Brain pericyte (primary cell): ENCODE measurements at places on chromosomes 4 and X.

GRCh38 chr4:133152330-133152821 is 3.3 kb downstream of the PCDH10 start:
- no peak for DNase-seq

DNA sequence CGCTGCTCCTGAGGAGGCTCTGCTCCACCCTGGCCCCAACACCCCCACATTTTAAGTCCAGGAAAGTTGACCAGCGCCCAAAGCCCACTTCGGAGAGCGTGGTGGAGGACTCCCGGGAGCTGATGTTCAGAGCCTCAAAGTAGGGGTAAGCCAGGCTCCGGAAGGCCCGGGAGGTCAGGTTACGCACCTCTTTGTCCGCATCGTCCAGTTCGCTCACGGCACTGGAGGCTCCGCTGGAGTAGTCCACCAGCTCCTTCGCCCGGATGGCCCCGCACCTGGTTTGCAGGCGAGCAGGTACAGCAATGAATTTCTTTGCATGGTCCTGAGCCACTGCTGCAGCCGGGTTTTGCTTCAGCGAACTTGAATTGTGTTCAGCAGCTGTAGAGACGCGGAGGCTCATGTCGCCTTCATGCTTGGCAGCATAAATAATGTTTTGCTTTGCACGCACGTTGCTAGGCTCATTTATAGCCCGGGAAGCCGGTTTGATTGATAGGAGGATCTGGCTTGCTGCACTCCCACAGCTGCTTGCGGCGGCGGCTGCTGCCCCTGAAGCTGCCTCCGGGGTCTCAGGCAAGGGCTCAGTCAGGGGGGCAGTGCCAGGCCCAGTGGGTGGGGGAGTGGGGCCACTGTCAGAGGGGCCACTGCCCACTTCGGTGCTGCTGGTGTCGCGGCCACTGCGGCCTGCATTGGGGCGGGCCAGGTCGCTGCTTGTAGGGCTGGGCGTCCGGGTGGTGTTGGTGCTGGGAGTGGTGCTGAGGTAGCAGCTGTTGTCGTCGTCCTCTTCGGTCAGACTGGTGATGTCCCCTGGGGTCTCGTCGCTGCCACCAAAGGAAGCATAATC is 4.8 kb downstream of the C4orf54 start:
- no peak for DNase-seq

GRCh38 chrX:1453951-1454785 is 1.5 kb upstream of the ASMTL start:
- peak; percentile 26 for DNase-seq

DNA sequence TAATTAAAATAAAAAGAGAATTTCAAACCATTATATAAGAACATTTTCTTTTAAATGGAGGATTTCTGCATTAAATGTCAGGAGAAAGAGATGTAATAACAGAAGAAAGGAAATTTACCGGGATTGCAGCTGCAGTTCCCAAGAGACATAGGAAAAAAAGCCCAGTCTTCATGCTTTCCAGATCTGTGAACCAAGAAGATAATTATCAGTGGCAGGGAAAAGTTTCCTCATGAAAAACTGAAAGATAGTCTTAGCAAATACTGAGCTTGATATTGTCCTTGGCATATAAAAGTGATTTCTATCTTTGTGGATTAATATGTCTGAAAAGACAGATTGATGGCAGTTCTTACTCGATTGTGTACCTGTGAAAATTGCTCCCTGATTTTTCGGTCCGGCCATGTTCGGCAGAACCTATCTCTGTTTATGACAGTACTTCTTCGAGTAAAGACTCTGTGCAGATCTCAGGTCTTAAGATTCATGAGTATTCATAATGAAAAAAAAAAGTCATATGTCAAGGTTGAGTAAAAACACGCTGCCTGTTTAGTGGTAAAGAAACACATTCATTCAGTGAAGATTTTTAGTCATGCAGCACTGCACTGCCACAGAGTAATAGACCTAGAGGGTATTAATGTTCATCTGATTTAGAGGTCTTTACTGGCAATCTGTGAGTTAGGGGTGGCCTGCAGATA is 29.6 kb downstream of the SPARCL1 start:
- DNase-seq: no peak

- no peak for DNase-seq
These were observed 17.1 kb downstream of the VSIG4 start for GRCh38 chrX:66022632-66023384.

- DNase-seq: no peak
These were observed 2.2 kb upstream of the SLC38A5 start for GRCh38 chrX:48472225-48472624.

- DNase-seq: no peak
These were observed 528 bp upstream of the SNCA start for GRCh38 chr4:89837385-89837992.

DNA sequence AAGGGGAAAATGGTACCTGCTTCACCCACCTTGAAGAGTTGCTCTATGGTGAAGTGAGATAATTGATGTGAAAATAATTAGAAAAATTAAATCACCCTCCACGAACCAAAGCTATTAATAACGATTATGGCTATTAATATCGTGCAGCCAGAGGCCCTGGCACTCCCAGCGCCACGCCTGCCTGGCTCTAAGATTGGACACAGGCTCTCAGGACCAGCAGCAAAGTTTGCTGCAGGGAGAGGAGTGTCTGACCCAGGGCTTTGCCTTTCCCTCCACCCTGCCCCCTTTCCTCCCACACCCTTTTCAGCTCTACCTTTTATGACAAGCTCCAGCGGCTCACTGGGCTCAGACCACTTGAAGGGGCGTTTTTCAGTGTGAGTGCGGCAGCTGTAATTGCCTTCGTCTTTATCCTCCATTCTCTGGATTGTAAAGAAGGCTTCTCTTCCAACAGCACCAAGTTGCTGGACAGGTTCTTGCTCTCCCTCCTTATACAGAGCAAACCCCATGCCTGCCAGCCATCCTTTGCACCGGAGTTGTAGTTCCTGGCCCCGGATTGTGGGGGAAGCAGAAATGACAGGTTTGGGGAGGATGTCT is 11.5 kb downstream of the IGSF1 start:
- DNase-seq: no peak

GRCh38 chr4:932713-933070 is 432 bp downstream of the TMEM175 start:
- no peak for DNase-seq

- DNase-seq: no peak
These were observed 4.3 kb upstream of the HAUS7 start for GRCh38 chrX:153474718-153475117.

- DNase-seq: no peak
These were observed 45.9 kb downstream of the ABLIM2 start for GRCh38 chr4:8112672-8113071.

- DNase-seq: no peak
These were observed 156.3 kb downstream of the TMEM164 start for GRCh38 chrX:110159235-110159634.

GRCh38 chr4:86338989-86339388 is 20.9 kb downstream of the MAPK10 start:
- DNase-seq: peak; percentile 60

GRCh38 chr4:177304094-177304493 is 5.6 kb upstream of the NEIL3 start:
- no peak for DNase-seq

- DNase-seq: no peak
These were observed 16.8 kb downstream of the CNOT6L start for GRCh38 chr4:77802402-77802801.

- no peak for DNase-seq
These were observed 4.5 kb downstream of the DDX60L start for GRCh38 chr4:168475745-168476144.

- no peak for DNase-seq
These were observed 62.0 kb downstream of the ASMT start for GRCh38 chrX:1676866-1677265.

GRCh38 chr4:126957556-126957955 is 675.2 kb upstream of the INTU start:
- DNase-seq: no peak

GRCh38 chr4:94357624-94358023 is 15.0 kb upstream of the HPGDS start:
- DNase-seq: no peak

DNA sequence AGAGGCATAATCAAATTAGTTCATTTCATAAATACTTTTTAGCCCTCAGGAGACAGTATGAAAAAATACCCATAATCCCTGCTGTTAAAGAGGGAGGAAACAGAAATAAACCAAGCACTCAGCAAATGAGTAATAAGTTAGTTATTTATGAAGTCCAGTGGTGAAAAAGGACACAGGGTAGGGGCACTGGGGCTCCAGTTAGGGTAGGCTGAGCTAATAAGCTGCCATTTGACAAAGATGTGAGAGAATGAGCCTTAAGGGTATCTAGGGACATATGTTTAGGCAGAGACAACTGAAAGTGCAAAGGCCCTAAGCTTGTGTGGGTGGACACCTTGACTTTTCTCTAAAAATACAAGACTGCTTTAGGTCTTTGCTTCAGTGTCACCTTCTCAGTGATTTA is 94.4 kb downstream of the IL15 start:
- DNase-seq: no peak

- no peak for DNase-seq
These were observed 177.4 kb downstream of the DCHS2 start for GRCh38 chr4:154314248-154314647.

DNA sequence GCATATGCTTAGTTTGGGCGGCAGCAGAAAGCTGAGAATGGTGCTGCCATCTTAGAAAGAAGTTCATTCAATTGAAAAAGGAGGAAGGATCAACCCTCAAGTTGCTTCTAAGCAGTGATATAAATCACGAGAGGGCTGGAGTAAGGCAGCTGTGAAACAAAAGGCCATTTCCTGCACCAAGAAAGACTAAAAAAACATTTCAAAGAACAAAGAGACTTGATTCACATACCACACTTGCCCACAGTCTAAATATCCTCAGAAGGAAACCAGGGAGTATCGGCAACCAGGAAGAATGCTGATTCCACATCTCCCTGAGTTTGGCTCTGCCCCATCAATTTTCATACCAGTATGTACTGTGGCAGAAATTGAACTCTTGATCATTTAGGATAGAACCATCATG is 240.1 kb downstream of the OPHN1 start:
- no peak for DNase-seq

DNA sequence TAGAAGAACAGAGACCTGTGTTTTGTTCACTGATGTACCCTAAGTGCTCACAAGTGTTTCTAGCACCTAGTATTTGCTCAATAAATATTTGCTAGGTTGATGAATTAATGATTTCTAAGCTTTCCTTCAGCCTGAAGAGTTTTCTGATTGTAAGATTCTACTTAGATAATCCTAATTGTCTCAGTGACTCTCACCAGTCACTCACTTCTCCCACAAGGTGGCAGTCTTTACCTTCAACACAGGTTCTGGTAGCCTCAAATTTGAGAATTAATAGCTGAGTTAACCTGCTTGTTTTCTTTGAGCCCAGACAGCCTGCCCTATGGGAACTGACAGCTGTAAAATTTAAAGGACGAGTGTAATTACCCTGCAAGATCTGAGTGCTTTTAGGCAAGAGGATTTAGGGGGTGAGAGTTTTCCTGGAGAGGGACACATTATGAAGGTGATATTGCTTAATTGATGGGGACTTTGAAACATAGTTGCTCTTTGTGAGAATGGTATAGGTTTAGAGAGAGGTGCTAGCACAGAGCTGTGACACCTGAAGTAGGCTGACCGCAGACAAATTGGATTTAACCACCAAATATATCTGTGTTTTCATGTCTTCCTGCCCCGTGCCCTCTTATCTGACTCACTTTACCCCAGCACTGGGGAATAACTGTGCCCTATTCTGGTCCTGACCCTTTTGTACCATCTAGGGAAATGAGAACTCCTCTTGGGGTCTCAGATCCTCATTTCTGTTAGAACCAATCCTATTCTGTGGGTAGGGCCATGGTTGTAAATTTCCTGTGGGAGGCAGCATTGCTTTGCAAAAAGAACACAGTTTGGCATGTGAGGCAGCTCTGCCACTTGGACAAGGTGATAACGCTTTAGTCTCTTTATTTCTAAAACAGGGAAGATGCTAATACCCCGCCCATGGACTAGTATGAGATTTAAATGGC is 27.7 kb downstream of the CD38 start:
- DNase-seq: peak; percentile 44

DNA sequence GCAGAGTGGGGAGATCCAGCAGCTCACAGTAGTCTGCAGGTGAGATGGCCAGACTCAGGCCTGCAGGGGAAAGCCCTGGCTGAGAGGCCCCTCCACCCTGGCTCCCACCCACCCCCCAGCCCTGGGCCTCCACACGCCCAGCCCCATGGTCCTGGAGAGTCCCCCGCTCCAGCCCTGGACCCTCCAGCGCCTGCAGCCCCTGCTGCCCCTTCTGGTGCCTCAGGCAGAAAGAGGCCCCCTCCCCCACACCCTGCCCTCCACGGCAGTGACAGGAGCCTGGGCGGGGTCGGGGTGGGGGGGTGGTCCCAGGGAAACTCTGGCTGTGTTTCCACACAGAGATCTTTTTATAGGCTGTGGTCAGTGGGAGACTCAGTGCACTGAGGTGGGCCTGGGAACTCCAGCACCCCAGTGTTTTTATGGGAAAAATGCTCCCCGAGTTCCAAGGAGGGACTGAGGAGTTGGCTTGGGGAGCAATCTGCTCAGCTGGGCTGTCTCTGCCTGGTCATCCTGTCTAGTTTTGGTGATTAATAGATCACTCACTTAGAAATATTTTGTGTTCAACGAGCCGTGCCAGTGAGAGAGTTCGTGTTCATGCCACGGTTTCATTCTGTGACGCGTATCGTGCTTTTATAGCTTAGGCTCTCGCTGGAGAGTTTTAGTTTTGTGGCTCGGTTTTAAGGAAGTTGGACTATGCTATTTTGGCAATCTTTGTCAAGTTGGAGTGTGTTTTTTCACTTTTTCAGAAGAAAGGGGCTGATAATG is 53.1 kb upstream of the HGFAC start:
- DNase-seq: no peak

DNA sequence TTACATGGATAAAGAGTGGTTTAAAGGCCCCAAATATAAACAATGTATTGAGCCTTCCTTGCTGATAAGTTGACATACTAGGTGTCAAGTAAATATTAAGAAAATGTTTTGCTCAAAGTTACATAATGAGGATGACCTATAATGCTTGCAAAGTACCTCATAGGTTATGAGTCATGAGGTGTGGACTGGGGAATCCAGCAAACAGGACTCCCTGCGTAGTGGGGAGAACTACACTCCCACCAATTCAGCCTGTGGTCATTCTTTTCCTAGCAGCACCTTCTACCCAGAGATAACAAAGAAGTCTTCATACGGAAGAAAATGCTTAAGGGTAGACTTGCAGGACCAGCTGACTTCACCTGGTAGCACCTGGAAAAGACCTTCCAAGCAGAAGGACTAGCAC is 418.9 kb upstream of the CPEB2 start:
- DNase-seq: no peak
